ENCODE measurements at places on chromosomes 13 and 19. TPM values are rescaled to one million over a fixed set of nuclear protein-coding genes. Genes with fewer than 3 reads are reported as not detected.

Gene ARHGAP45
- polyA plus RNA-seq, result not detected

Gene FXYD3
- 0.67 TPM for polyA plus RNA-seq

Gene PTGER1
- not detected for polyA plus RNA-seq

Gene PRR19
- polyA plus RNA-seq, result not detected

Gene PBX4
- not detected for polyA plus RNA-seq

Gene ZNF439
- polyA plus RNA-seq, result 2.2 TPM

Gene C5AR1
- polyA plus RNA-seq, result 0.13 TPM

Gene IL12RB1
- not detected for polyA plus RNA-seq

Gene POLD1
- polyA plus RNA-seq, result 1.2 TPM

Gene CERS1
- polyA plus RNA-seq, result 11.0 TPM

Gene DNAAF3
- not detected for polyA plus RNA-seq

Gene ZNF665
- polyA plus RNA-seq, result 1.6 TPM

Gene BCL2L12
- not detected for polyA plus RNA-seq

Gene GAS6
- 2.5 TPM for polyA plus RNA-seq

Gene EPS8L1
- not detected for polyA plus RNA-seq

Gene ODAD3
- polyA plus RNA-seq, result 0.99 TPM

Gene MAST1
- 5.0 TPM for polyA plus RNA-seq

Gene ZNF470
- 12.5 TPM for polyA plus RNA-seq

Gene PCDH9
- polyA plus RNA-seq, result 266 TPM

Gene UHRF1
- not detected for polyA plus RNA-seq

Gene ARL11
- not detected for polyA plus RNA-seq

Gene SRRM5
- polyA plus RNA-seq, result not detected

Gene LHB
- polyA plus RNA-seq, result not detected

Measured in Purkinje cell (primary cell).